ENCODE measurements at places on chromosomes 11 and 22. TPM values are rescaled to one million over a fixed set of nuclear protein-coding genes. Genes with fewer than 3 reads are reported as not detected.

The DGAT2 gene
- 26.0 TPM for total RNA-seq

The CECR2 gene
- 0.98 TPM for total RNA-seq

The RTN4R gene
- total RNA-seq = 4.2 TPM

GRCh38 chr22:16774911-16775500, 50.2 kb downstream of the XKR3 start:
- no peaks in the 10 kb centered on the region for H3K4me1 ChIP-seq
- H3K27ac ChIP-seq = no peak overlapping the region
- H3K36me3 ChIP-seq = no peaks in the 10 kb centered on the region
- DNase-seq = no peak
- H3K4me3 ChIP-seq = no peak overlapping the region
- no peaks in the 10 kb centered on the region for H3K27me3 ChIP-seq

DNA sequence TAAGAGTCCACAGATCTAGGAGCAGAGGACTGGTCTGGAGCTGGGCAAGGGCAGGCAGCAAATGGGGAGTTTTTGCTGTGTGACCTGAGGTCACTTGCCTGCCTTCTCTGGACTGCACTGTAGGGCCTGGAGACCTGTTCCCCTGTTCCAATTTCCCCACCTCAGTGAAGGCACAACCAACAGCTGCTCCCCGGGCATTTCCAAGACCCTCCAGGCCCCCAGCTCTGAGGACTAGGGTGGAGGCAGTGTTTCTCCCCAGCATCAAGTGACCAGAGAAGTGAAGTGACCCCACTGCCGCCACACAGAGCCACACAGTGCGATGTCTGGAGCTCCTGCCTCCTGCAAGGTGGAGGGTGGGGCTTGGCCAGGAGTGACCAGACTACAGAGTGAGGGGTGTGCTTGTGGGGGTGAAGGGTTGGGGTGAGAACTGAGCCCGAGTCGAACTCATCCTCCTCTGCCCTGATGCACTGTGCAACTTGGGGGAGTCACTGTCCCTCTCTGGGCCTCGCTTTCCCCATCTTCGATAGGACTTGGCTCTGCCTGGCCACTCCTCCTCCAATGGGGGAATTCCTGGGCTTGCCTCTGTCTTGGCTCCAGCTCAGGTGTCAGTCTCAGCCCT, 21.6 kb downstream of the P2RY2 start:
- H3K27me3 ChIP-seq = no peaks in the 10 kb centered on the region
- H3K4me3 ChIP-seq = no peak overlapping the region
- DNase-seq = no peak
- peaks cover 27% of the 10 kb centered on the region for H3K4me1 ChIP-seq
- H3K36me3 ChIP-seq = no peaks in the 10 kb centered on the region

DNA sequence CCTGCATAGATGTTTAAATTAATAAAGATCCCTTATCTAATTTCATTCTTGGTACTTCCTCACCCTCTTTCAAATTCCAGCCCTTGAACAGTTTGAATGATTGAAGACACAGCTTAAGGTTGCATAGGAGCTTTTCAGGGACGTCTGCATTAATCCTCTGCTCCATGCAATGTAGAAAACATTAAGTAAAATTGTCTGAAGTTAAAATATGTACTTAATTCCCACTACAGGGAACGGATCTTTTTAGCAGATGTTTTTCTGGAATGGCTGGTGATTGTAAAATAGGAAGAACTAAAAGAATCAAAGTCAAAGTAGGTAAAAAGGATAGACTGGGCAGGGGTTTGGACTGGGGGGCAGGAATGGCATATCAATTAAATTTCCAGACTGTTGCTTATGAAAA, 58.9 kb downstream of the ABTB2 start:
- H3K27me3 ChIP-seq = no peaks in the 10 kb centered on the region
- no peak for DNase-seq
- no peak overlapping the region for H3K4me3 ChIP-seq
- H3K4me1 ChIP-seq = peaks cover 11% of the 10 kb centered on the region
- no peaks in the 10 kb centered on the region for H3K36me3 ChIP-seq

All from vagina (tissue), 2 donors.